Right atrium auricular region (tissue), 2 donors: ENCODE measurements at places on chromosomes 4 and X. TPM values are rescaled to one million over a fixed set of nuclear protein-coding genes. Genes with fewer than 3 reads are reported as not detected.

DNA sequence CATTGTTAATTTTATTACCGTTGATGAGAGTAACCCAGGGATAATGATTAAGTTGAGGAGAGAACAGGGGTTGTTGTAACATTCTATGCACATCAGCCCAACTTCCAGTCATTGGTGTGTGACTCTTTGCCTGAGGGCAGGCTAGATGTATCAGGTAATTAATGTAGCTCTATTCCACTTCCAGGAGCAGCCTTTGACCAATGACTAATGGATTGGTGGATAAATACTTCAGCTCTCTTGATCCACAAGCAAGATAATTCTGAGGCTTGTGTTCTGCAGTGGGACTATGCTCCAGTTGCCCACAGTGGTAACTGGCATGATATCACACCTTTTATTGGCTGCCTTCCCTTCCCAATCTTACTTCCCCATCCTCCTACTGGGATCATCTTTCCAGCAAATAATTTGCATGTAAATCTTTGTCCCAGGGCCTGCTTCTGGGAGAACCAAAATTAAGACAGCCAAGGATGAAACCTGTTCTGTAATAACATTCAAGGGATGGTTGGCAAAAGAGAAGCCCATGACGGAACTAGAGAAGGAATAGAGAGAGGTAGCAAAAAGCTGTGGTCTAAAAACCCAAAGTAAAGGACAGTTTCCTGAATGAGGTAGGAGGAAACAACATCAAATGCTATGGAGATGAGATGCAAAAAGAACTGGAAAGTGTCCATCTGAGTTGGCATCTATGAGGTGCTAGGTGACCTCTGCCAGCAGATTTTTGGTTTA lies 241.4 kb upstream of the RPS6KA3 start:
- no peaks in the 10 kb centered on the region for H3K4me1 ChIP-seq
- H3K27ac ChIP-seq = no peak overlapping the region
- no peaks in the 10 kb centered on the region for H3K36me3 ChIP-seq
- H3K27me3 ChIP-seq = no peaks in the 10 kb centered on the region
- no peak for DNase-seq
- no peak overlapping the region for H3K4me3 ChIP-seq

DNA sequence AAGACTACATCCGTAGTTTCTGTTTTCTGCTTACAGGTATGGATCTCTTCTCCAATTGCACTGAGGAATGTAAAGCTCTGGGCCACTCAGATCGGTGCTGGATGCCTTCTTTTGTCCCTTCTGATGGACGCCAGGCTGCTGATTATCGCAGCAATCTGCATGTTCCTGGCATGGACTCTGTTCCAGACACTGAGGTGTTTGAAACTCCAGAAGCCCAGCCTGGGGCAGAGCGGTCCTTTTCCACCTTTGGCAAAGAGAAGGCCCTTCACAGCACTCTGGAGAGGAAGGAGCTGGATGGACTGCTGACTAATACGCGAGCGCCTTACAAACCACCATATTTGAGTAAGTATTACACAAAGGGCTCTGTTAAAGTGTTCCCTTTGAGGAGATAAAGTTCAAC lies 13.8 kb downstream of the PCDH10 start:
- no peak overlapping the region for H3K27ac ChIP-seq
- H3K4me3 ChIP-seq = no peak overlapping the region
- H3K4me1 ChIP-seq = no peaks in the 10 kb centered on the region
- no peaks in the 10 kb centered on the region for H3K27me3 ChIP-seq

The USP26 gene
- not detected for total RNA-seq

The LEF1 gene
- total RNA-seq = not detected

DNA sequence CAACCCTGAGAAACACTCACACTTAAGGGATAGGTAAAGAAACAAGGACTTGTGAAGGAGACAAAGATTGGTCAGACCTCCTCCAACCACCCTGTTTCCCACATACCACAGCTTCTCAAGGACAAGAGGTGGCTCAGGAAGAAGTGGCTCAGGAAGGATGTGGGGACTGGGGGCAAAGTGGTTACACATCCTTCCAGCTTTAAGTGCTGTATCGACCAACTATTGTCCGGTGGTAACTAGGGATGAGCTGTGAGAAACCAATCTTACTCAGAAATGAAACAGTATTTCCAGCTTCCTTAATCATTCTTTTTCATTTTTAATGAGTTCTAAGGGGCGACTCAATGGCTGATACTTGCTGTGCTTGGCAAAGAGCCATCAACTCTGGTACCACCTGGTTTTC lies 8.5 kb upstream of the LHFPL1 start:
- H3K27me3 ChIP-seq = no peaks in the 10 kb centered on the region
- no peak overlapping the region for H3K27ac ChIP-seq
- no peaks in the 10 kb centered on the region for H3K36me3 ChIP-seq
- no peaks in the 10 kb centered on the region for H3K4me1 ChIP-seq

GRCh38 chr4:142414366-142414990 lies 431.6 kb downstream of the INPP4B start:
- H3K36me3 ChIP-seq = no peaks in the 10 kb centered on the region
- no peak for DNase-seq
- H3K27me3 ChIP-seq = no peaks in the 10 kb centered on the region
- H3K27ac ChIP-seq = no peak overlapping the region
- H3K4me3 ChIP-seq = no peak overlapping the region

DNA sequence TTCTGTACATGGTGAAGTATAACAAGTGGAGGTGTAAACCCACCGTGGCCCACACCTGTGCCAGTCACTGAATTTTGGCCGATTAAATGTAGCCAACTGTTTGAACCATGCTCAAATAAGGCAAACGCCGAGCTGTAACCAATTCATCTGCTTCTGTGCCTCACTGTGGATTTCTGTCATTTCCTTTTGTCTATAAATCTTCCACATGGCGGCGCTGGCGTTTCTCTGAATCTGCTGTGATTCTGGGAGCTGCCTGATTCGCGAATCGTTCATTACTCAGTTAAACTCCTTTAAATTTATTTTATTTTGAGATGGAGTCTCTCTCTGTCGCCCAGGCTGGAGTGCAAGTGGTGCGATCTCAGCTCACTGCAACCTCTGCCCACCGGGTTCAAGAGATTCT lies 19.2 kb downstream of the SUPT20HL2 start:
- no peak overlapping the region for H3K4me3 ChIP-seq
- H3K4me1 ChIP-seq = no peaks in the 10 kb centered on the region
- no peak overlapping the region for H3K27ac ChIP-seq
- no peak for DNase-seq
